Thoracic aorta (tissue), 2 donors: ENCODE measurements at places on chromosomes 2 and 18.

DNA sequence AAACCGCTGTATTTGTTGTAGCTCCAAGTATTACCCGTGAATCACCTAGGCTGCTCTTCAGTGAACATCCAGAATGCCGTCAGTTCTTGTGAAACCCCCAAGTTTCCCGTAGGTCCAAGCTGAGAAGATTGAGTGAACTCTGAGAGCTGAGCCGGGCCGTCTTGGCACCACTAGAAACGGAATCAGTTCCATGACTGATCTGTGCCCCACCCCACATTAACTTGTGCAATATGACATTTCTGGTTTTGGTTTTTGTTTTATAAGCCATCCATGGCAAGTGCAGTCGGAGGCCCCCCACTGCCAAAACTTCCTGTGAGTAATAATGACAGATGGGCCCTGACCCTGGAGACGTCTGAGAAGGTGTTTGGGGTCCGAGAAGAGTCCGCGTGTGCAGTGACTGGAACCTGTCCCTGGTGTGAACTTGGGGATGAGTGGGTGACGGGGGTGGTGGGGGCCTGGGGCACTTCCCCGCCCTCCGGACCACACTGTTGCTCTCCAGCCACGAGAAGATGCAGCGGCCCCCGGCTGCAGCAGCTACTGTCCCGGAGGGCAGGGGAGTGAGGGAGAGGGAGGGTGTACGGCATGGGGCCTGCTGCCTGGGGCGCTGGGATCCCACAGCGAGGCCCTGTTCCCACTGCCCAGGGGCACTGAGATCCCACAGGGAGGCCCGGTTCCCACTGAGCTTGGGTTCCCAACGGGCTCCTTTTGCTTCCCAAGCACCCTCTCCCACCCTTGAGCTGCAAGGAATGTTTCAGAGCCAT lies 26.5 kb downstream of the NFATC1 start:
- DNase-seq = no peak

DNA sequence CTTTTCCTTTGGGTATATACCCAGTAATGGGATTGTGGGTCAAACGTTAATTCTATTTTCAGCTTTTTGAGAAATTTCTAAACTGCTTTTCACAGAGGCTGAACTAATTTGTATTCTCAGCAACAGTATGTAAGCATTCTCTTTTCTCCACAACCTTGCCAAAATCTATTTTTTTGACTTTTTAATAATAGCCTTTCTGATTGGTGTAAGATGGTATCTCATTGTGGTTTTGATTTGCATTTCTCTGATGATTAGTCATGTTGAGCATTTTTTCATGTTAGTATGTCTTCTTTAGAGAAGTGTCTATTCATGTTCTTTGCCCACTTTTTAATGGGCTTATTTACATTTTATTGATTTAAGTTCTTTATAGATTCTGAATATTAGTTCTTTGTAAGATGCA lies 145.5 kb downstream of the TRABD2A start:
- no peak for DNase-seq

GRCh38 chr2:53569957-53570727 lies 197.5 kb upstream of the CHAC2 start:
- DNase-seq = no peak

DNA sequence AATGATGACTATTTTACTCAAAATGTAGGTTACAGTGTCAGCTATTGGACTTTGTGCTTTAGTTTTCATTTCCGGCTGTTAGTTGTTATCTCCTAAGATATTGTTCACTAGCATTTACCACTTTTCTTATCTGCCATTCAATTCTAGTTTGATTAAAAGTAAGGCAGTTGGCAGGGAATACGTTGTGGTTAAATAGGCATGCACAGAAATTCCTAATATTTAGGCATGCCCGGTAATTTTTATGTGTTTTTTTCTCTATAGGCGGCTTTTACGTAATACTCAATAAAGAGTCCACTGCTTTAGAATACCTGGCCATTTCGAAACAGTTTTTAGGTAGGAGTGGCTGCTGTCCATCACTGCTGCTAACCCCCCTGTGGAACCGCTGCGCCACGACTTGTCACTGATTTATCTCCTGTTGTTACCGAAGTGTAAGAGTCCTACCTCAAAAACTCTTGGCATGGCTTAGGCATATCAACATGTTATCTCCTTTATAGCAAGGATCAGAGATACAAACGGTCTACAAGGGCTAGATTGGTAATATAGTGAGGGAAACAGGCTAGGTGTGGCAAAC lies 39.5 kb downstream of the BABAM2 start:
- DNase-seq = no peak

DNA sequence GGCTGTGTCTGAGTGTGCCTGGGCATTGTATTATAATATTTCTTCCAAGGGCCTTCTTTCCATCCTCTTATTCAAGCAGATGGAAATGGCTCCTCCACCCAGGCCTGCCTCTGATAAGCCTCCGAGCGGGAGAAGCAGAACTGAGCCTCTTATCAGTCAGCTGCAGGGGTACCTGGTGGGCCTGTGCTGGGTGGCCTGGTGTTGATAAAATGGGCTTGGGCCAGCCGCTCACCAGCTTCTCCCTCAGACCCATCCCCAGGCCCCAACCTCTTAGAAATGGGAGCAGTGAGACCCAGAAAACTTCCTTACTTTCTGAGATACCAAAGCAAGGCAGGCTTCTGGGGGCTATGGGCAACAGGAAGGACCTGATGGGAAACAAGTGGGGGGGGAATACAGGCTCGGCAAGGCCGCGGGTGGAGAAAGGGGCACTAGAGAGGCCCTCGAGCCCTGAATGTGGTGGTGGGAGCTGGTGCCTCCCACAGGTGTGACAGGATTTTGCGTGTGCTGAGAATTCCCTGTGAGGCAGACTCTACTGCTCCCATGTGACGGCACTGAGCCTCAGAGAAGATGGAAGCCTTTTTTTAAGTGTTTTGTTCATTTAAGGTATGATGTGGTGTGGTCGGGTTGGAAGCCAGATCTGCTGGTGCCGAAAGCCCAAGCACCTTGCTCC lies 18.3 kb downstream of the GYPC start:
- no peak for DNase-seq

GRCh38 chr18:13470516-13471197 lies 252.1 kb downstream of the LDLRAD4 start:
- no peak for DNase-seq

- no peak for DNase-seq
Observed at GRCh38 chr2:207394812-207395534, 134.8 kb upstream of the CREB1 start.

GRCh38 chr2:84251651-84252302 lies 207.3 kb downstream of the SUCLG1 start:
- no peak for DNase-seq

- DNase-seq = no peak
Observed at GRCh38 chr2:186918495-186918894, 69.5 kb upstream of the ZSWIM2 start.

DNA sequence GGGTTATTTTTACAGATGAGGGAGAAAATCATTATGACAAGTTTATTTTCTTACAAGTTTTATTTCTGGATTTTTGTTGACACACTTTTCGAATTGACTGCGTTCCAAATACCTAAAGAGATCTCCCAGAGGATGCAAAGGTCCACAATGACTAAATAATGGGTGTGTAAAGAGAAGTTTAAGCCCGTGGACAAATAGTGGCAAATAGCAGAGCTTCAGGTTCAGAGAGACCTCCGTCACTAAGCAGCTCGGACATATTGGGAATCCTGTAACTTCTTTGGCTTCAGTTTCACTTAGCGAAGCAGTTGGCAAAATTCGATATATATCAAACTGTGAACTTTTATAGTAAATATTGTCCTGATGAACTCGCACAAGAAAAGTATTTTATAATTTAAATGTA lies 270.5 kb upstream of the KCNJ3 start:
- no peak for DNase-seq

- no peak for DNase-seq
Observed at GRCh38 chr2:223235986-223236385, 184.0 kb downstream of the KCNE4 start.

DNA sequence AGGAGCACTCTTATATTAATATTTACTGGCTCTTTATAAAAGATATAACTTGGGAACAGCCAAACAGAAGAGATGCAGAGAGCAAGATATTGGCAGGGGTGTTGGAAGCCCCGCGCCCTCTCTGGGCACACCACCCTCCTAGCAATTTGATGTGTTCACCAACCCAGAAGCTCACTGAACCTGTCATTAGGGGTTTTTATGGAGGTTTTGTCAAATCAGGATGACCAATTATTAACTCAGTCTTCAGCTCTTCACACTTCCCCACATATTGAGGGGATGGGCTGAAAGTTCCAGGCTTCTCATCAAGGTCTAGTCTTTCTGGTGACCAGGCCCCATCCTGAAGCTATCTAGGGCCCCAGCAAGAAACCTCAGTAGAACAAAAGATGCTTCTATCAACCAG lies 10.9 kb upstream of the INO80D start:
- DNase-seq = no peak

GRCh38 chr2:224670203-224670602 lies 46.0 kb downstream of the CCDC195 start:
- no peak for DNase-seq

DNA sequence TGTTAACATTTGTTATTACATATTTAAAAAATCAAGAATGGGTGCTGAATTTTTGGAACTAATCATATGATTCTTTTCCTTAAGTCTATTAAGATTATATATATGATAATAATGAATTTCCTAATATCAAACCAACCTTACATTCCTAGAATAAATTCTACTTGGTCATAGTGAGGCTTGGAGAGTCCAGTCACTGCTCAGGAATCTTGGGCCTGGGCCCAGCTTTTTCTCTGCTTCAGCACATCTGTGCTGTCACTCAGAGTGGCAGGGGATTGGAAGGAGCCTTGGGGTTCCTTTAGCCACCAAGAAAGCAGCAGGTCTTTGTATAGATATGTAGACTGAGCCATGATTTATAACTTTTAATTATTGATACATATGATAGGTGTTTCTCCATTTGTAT lies 19.9 kb upstream of the ZAP70 start:
- no peak for DNase-seq

- DNase-seq = no peak
Observed at GRCh38 chr2:36904636-36905035, 61.7 kb downstream of the STRN start.

- DNase-seq = no peak
Observed at GRCh38 chr2:85273738-85274731, 53.8 kb downstream of the TGOLN2 start.

- DNase-seq = no peak
Observed at GRCh38 chr18:39296293-39296888, 1730.8 kb upstream of the CELF4 start.

- DNase-seq = no peak
Observed at GRCh38 chr2:197073701-197074433, 147.4 kb upstream of the PGAP1 start.

DNA sequence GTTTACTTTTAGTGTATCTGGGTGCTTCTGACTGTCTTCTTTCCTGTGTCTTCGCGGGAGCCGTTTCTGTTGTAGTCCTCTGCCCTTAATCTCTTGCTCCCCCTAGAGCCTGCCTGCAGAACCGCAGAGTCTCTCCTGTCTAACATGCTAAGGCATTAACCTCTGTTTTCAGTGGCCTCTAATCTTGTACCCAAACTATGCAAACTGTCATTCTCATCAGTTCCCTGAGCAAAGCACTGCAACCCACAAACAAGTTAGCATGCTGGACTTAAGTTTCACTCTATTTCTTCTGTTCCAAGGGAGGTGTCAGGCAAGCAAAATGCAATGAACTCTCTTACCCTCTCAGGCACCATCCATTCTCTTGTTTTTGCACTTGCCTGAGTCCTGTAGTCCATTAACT lies 138.4 kb downstream of the OTX1 start:
- DNase-seq = no peak

DNA sequence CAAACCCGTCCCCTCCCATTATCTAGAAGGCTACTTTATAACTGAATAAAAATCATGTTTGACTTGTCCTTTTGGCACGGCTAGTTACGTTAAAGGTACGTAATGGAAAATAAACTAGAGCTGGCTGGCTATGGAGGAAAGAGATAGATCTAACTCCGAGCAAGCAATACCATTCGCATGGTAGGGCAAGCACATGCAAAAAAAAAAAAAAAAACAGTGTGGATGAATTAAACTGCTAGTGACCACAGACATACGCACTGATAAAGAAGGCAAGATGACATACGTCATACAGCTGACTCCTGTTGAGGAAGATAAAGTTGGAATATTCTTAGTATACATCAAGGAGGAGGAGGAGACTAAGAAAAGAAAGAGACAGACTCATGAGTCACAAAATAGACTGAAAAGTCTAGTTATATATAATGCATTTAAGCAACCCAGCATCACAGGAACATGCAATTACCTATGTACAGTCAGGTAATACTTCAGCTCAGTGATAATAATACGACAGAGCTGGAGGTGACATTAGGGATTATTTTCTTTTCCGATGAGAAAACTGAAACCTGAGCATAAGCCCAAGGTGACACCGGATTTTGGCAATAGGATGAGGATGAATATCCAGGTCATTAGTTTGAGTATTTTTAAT lies 37.9 kb upstream of the NARS1 start:
- no peak for DNase-seq

GRCh38 chr2:129896226-129897100 lies 83.0 kb upstream of the RAB6C start:
- DNase-seq = no peak

DNA sequence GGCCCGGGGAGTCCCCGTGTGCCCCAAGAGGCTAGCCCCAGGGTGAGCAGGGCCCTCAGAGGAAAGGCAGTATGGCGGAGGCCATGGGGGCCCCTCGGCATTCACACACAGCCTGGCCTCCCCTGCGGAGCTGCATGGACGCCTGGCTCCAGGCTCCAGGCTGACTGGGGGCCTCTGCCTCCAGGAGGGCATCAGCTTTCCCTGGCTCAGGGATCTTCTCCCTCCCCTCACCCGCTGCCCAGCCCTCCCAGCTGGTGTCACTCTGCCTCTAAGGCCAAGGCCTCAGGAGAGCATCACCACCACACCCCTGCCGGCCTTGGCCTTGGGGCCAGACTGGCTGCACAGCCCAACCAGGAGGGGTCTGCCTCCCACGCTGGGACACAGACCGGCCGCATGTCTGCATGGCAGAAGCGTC lies 16.9 kb upstream of the FAHD2A start:
- DNase-seq = no peak

DNA sequence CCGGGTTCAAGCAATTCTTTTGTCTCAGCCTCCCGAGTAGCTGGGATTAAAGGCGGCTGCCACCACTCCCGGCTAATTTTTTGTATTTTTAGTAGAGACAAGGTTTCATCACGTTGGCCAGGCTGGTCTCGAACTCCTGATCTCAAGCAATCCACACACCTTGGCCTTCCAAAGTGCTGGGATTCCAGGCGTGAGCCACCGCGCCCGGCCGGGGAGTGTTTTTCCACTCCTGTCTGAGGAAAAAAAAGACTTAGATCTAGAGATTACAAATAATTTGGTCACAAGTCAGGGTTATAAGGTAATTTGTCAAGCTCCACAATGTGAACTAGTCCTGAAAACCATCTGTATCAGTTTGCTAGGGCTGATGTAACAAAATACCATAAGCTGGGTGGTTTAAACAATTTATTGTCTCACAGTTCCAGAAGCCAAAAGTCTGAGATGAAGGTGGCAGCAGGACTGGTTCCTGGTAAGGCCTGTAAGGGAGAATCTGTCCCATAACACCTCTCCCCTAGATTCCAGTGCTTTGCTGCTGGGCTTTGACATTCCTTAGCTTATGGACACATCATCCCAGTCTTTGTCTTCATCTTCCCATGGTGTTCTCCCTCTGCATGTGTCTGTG lies 40.7 kb upstream of the SP3 start:
- DNase-seq = no peak

GRCh38 chr2:52862801-52863200 lies 904.8 kb upstream of the CHAC2 start:
- DNase-seq = no peak

- no peak for DNase-seq
Observed at GRCh38 chr2:67583185-67583584, 186.1 kb downstream of the ETAA1 start.

GRCh38 chr2:158392687-158393086 lies 63.9 kb downstream of the CCDC148 start:
- DNase-seq = no peak

- no peak for DNase-seq
Observed at GRCh38 chr2:197599285-197599965, 76.0 kb downstream of the RFTN2 start.
